ENCODE measurements at places on chromosomes 6 and 20.

DNA sequence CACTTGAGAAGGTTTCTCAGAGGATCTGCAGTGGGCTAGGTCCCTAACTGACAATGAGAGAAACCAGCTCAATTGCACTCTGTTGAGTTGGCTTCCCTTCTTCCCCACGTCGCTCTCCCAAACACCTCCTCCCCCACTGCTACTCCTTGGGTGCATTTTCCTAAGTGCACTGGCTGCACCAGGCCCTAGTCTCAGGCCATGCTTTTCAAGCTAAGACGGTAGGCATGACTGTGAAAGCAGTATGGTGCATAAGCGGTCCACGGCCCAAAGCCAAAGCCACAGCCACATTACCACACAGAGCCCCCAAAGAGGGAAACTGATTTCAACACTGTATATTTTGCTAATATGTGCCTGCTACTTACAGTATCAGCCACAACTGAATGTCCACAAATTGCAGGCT is 62.1 kb upstream of the RBM24 start:
- no peak for DNase-seq

- DNase-seq: no peak
These were observed 43.3 kb downstream of the TP53INP2 start for GRCh38 chr20:34747479-34747878.

DNA sequence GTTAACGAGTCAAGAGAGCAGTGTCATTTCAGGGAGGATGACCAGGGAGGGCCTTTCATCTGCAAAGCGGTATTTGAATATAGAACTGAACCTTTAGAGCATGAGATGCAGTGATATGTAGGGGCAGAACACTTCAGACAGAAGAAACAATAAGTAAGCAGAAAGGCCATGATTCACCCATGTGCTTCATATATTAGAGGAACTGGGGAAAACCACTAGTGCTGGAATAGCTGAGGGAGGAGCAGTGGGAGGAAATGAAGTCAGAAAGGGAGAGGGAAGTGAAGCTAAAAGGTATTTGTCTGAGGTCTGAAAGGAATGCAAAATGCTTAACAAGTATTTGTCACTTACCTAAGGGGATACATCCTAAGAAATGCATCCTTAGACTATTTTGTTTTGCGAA is 391.2 kb downstream of the ADGRB3 start:
- no peak for DNase-seq

DNA sequence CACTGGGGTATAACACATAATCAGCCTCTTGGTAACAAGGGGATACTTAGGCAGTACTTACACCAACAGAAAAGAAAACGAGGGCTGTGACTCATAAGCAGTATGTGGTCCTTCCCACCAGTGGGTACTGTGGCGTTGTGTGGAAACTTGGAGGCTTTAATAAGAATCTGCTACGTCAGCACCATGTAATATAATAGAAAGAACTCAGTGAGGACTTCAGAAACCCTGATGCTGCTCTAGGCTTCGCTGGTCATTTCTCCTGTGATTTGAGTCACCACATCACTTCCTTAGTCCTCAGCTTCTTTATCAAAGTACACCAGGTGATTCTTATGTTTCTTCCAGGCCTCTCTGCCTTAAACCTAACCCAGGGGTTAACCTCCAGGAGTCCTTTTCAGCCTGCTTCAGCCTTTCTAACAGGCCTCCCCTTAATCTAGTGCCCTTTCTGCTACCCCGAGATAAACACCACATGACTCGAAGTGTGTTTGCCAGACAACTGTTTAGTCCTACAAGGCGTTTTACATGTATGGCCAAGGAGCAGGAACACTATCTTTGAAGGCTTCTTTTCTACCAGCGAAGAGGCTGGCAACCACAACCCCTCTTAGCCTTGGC is 68.5 kb downstream of the FYN start:
- peak; percentile 90 for DNase-seq

- no peak for DNase-seq
These were observed 50.5 kb upstream of the SPDEF start for GRCh38 chr6:34606477-34607265.

- no peak for DNase-seq
These were observed 102.0 kb downstream of the LAMP5 start for GRCh38 chr20:9616455-9616805.

GRCh38 chr20:36562724-36563123 is 10.7 kb upstream of the TGIF2 start:
- no peak for DNase-seq
